ENCODE measurements at places on chromosomes 6 and 20. TPM values are rescaled to one million over a fixed set of nuclear protein-coding genes. Genes with fewer than 3 reads are reported as not detected.

GRCh38 chr6:136989571-136990241, 55.1 kb downstream of the IL20RA start:
- no peak overlapping the region for H3K27ac ChIP-seq
- H3K27me3 ChIP-seq: peaks cover 66% of the 10 kb centered on the region
- no peaks in the 10 kb centered on the region for H3K4me1 ChIP-seq

DNA sequence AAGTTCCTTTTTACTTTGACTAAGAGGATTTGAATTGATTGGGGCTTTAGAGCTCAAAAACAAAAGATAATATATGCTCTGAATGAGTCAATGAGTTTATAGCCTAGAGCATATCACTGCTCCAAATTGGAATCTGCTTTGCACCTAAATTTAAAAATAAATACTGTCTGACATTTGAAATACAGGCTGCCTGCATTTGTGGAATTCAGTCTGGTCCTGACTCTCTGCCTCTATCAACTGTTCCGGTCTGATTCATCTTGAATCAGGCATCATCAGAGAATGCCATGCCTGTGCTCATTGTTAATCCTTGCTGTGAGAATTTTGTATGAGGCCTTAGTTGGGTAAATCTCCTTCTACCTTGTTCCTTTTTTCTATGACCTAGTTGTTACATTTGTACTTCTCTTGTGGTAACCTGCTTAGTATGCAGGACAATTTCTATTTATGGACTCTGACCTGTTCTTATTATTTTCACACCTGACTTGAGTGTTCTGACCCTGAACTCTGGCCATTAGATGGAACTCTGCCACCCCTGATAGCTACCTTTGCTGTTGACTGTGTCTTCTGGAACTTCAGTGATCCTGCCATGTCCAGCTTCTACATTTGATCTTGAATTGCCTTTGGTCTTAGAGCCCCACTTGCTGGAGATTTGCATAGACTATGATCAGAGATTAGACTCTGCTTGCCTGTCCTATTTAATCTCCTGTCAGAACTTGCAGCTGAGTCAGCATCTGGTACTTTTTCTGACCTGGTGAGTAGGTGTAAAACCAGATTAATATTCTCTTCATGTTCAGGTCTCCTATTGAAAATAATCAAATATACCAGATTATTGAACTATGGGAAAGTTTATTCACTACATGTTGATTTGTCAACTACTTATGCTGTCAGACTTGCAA, 442.7 kb upstream of the HS3ST5 start:
- H3K36me3 ChIP-seq: no peaks in the 10 kb centered on the region
- DNase-seq: no peak
- H3K27ac ChIP-seq: no peak overlapping the region
- no peaks in the 10 kb centered on the region for H3K4me1 ChIP-seq
- H3K4me3 ChIP-seq: no peak overlapping the region

- H3K4me1 ChIP-seq: no peaks in the 10 kb centered on the region
- H3K4me3 ChIP-seq: no peak overlapping the region
- H3K27ac ChIP-seq: no peak overlapping the region
These were observed 94.9 kb upstream of the NT5E start for GRCh38 chr6:85354761-85355618.

FAM217B gene
- total RNA-seq: 26.6 TPM

- H3K27ac ChIP-seq: peak overlapping the region; percentile 98
- peaks cover 34% of the 10 kb centered on the region for H3K4me1 ChIP-seq
- peaks cover 25% of the 10 kb centered on the region for H3K36me3 ChIP-seq
- H3K27me3 ChIP-seq: peaks cover 19% of the 10 kb centered on the region
- no peak for DNase-seq
These were observed 1.4 kb downstream of the FBXL4 start for GRCh38 chr6:98946266-98946878.

GRCh38 chr6:168371185-168371584, 51.6 kb upstream of the DACT2 start:
- peaks cover 3% of the 10 kb centered on the region for H3K27me3 ChIP-seq
- no peaks in the 10 kb centered on the region for H3K36me3 ChIP-seq
- no peak overlapping the region for H3K27ac ChIP-seq
- no peak for DNase-seq
- peaks cover 2% of the 10 kb centered on the region for H3K4me1 ChIP-seq
- H3K4me3 ChIP-seq: no peak overlapping the region

- H3K27ac ChIP-seq: no peak overlapping the region
- no peaks in the 10 kb centered on the region for H3K4me1 ChIP-seq
- H3K36me3 ChIP-seq: no peaks in the 10 kb centered on the region
- H3K4me3 ChIP-seq: no peak overlapping the region
- DNase-seq: no peak
These were observed 163.9 kb upstream of the SULF2 start for GRCh38 chr20:47949230-47949629.

- DNase-seq: no peak
- H3K4me3 ChIP-seq: no peak overlapping the region
These were observed 40.2 kb upstream of the SLC22A1 start for GRCh38 chr6:160081398-160081797.

- H3K4me1 ChIP-seq: no peaks in the 10 kb centered on the region
- H3K4me3 ChIP-seq: no peak overlapping the region
- H3K27me3 ChIP-seq: peaks cover 5% of the 10 kb centered on the region
These were observed 167.4 kb downstream of the MBOAT1 start for GRCh38 chr6:20044883-20045282.

- no peak overlapping the region for H3K4me3 ChIP-seq
- H3K36me3 ChIP-seq: no peaks in the 10 kb centered on the region
- no peak overlapping the region for H3K27ac ChIP-seq
- no peaks in the 10 kb centered on the region for H3K27me3 ChIP-seq
These were observed 11.7 kb downstream of the UNC93A start for GRCh38 chr6:167302796-167303195.

NHSL1 gene
- 0.26 TPM for total RNA-seq

MDFI gene
- total RNA-seq: not detected

- no peak overlapping the region for H3K4me3 ChIP-seq
- H3K27ac ChIP-seq: no peak overlapping the region
- H3K36me3 ChIP-seq: no peaks in the 10 kb centered on the region
- no peak for DNase-seq
These were observed 420.9 kb downstream of the PRKN start for GRCh38 chr6:162306616-162307015.

IP6K3 gene
- not detected for total RNA-seq

GRCh38 chr20:35856866-35857265, 85.1 kb downstream of the PHF20 start:
- peaks cover 2% of the 10 kb centered on the region for H3K4me1 ChIP-seq
- no peak overlapping the region for H3K27ac ChIP-seq
- DNase-seq: no peak
- no peak overlapping the region for H3K4me3 ChIP-seq

OPN5 gene
- not detected for total RNA-seq

- no peak overlapping the region for H3K27ac ChIP-seq
- H3K27me3 ChIP-seq: peaks cover 20% of the 10 kb centered on the region
- H3K4me3 ChIP-seq: no peak overlapping the region
- H3K36me3 ChIP-seq: no peaks in the 10 kb centered on the region
- peaks cover 1% of the 10 kb centered on the region for H3K4me1 ChIP-seq
These were observed 110.3 kb downstream of the BCAS1 start for GRCh38 chr20:53959911-53960578.

- H3K27ac ChIP-seq: no peak overlapping the region
- peaks cover 7% of the 10 kb centered on the region for H3K27me3 ChIP-seq
- DNase-seq: no peak
- no peak overlapping the region for H3K4me3 ChIP-seq
- H3K4me1 ChIP-seq: peaks cover 5% of the 10 kb centered on the region
These were observed 76.9 kb upstream of the TSHZ2 start for GRCh38 chr20:52895235-52895634.

GRCh38 chr20:3067139-3068014, 4.0 kb upstream of the OXT start:
- no peak overlapping the region for H3K27ac ChIP-seq
- no peak for DNase-seq
- H3K36me3 ChIP-seq: peaks cover 9% of the 10 kb centered on the region
- peaks cover 1% of the 10 kb centered on the region for H3K27me3 ChIP-seq
- no peak overlapping the region for H3K4me3 ChIP-seq
- H3K4me1 ChIP-seq: peaks cover 12% of the 10 kb centered on the region

- H3K36me3 ChIP-seq: no peaks in the 10 kb centered on the region
- no peak overlapping the region for H3K4me3 ChIP-seq
- DNase-seq: no peak
- H3K4me1 ChIP-seq: peaks cover 1% of the 10 kb centered on the region
- no peak overlapping the region for H3K27ac ChIP-seq
These were observed 4.3 kb downstream of the CALHM4 start for GRCh38 chr6:116557893-116558292.

ENPP3 gene
- 1.4 TPM for total RNA-seq

SIRPG gene
- total RNA-seq: 33.8 TPM

- H3K27ac ChIP-seq: no peak overlapping the region
- no peak overlapping the region for H3K4me3 ChIP-seq
- H3K36me3 ChIP-seq: peaks cover 35% of the 10 kb centered on the region
- H3K27me3 ChIP-seq: no peaks in the 10 kb centered on the region
- H3K4me1 ChIP-seq: peaks cover 27% of the 10 kb centered on the region
- DNase-seq: no peak
These were observed 59.4 kb downstream of the RPRD1B start for GRCh38 chr20:38092915-38093314.

DNA sequence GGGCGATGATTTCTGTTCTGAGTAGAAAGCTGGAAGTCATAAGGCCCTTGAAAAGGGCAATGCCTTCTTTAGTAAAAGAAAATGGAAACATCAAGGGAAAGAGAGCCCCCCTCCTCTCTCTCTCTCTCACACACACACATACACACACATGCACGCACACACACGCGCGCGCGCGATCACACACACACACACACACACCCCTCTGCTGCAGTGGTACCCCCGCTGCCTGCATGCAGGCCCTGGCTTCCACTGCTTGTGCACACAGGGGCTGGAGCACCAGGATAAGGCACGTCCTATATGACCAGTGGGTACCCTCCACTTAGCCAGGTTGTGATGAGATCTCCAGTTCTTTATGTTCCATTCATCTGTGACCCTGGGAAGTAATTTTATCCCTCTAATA, 300.9 kb downstream of the SLC35F1 start:
- H3K4me1 ChIP-seq: no peaks in the 10 kb centered on the region
- no peak for DNase-seq
- no peaks in the 10 kb centered on the region for H3K36me3 ChIP-seq

Measured in activated CD4-positive, alpha-beta T cell treated with anti-CD3 and anti-CD28 coated beads, Interleukin-2, amount 10 ng/mL, durations not matched to agents 24 days and 14 days (primary cell).